Fibroblast of the aortic adventitia (primary cell): ENCODE measurements at places on chromosomes 2 and 18. TPM values are rescaled to one million over a fixed set of nuclear protein-coding genes. Genes with fewer than 3 reads are reported as not detected.

SUCLG1 gene
- total RNA-seq, result 31.1 and 44.9 TPM in 2 replicates

SCN1A gene
- total RNA-seq, result 0.09 and 0.16 TPM in 2 replicates

CCDC68 gene
- 0.16 and 7.4 TPM in 2 replicates for total RNA-seq

MAT2A gene
- 161 and 179 TPM in 2 replicates for total RNA-seq

SETBP1 gene
- total RNA-seq, result 10.5 and 15.0 TPM in 2 replicates

ABHD1 gene
- 0.09 TPM in 1 of 2 replicates, not detected in the other for total RNA-seq

SLC9A2 gene
- total RNA-seq, result under 0.01 TPM in 1 of 2 replicates, not detected in the other

STARD6 gene
- not detected in 2 replicates for total RNA-seq

MEIS1 gene
- total RNA-seq, result 65.0 and 78.2 TPM in 2 replicates

UCN gene
- total RNA-seq, result 0.27 and 1.1 TPM in 2 replicates
